ENCODE measurements at places on chromosomes 6 and 20.
A peak's percentile ranks its signal among the peaks of the same experiment; 100 is the strongest.

DNA sequence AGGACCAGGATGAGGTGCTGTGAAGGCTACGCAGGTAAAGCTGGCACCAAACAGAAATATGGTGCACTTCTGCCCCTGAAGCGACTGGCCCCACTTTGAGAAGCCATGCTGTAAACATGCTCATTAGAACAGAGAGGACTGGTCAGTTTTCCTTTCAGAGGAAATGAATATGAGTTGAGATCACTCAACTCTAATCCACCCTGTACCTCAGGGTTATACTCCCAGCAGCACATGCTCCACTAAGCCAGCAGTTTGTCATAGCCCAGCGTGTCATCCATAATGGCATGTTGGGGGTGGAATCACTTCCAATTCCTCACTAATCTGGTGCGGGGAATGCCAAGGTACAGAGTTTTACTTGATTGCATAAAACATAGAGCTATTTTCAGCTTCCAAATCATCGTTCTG lies 98.1 kb downstream of the HIVEP2 start:
- DNase-seq = peak; percentile 92

DNA sequence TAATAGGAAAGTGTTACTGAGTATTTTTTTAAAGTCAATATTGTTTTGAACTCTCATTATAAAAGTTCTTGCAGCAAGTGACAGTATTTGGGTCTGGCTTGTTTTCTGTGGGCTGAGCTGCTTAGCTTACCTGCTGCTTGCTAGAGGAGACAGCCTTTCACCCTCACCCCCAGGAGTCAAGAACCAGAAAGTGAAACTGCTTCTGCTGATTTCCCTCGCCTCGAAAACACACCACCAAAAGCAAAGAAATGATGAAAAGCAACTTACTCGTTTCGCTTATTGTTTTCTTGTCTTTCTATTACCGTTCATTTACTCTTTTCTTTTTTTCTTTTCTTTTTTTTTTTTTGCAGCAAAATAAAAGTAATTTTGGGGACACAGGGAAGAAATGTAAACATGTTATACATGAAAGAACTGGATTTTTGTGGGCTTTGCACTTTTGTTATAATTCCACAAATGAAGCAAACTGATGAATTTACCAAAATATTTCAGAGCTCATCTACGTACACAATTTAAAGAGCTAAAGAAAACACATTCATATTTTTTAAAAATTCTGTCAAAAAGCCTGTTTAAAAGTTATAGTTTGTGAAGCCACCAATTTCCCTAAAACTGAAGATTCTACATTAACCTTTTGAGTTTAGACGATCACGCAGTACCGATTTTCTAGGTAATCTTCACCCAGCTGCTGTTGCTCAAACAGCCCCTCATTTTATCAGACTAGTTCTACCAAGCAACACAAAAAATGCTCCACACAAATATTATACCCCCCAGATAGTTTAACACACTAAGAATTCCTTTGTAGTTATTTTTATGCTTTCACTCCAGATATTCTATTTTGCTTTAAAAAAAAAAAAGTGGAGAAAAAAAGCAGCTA lies 1.7 kb downstream of the SCML4 start:
- no peak for DNase-seq

DNA sequence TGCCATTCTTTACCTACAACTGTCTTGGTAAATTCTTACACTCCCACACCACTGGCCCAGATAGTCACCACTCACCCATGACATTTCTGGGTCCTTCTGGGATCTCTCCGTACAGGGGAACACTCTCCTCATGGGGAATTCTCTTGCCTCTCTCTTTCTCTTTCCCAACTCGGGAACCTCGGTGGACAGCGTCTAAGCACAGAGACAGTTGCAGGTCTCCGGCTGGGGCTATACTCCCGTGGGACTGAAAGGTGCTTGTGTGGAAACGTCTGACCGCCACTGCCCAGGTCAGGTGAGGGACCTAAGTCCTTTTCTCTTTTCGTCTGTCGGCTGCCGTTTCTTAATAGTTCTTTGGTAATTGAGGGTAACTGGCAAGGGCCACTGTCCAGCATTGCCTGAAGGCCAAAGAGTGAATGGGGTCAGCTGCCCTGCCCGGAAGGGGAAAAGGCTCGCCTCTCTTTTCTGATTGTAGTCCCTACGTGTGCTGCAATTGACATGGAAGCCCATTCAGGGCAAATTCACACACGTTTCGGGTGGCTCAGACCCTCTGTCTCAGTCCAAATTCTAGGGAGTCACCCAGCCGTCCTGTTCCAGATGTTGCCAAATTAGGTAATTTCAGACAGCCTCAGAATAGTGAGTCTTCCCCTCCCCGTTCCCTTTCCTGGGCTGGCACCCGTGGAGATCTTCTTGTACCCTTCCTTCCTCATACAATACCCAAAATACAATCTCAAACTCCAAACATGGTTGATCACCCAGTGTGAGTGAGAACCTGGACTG lies 31.2 kb upstream of the RIPK1 start:
- no peak for DNase-seq

GRCh38 chr20:25220021-25220730 lies 24.7 kb downstream of the ENTPD6 start:
- peak; percentile 20 for DNase-seq

DNA sequence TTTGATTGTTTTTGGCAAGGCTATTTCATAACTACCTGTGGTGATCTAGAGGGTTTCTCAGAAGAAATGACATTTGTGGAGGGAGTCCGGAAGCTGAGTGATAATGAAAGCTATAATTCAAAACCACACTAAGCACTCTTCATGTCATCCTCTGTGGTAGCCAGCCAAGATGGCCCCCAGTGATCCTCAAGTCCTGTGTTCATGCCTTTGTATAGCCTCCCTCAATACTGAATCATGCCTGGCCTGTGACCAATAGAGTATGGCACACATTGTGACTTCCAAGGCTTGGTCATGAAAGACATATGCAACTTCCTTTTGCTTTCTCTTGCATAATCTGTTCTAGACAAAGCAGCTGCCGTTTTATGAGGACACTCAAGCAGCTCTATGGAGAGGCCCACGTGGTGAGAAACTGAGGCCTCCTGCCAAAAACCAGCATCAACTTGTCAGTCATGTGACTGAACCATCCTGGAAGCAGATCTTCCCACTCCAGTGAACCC lies 12.8 kb upstream of the DNAAF9 start:
- peak; percentile 93 for DNase-seq

- peak; percentile 92 for DNase-seq
These were observed 31.4 kb downstream of the ACSS2 start for GRCh38 chr20:34907616-34908469.

DNA sequence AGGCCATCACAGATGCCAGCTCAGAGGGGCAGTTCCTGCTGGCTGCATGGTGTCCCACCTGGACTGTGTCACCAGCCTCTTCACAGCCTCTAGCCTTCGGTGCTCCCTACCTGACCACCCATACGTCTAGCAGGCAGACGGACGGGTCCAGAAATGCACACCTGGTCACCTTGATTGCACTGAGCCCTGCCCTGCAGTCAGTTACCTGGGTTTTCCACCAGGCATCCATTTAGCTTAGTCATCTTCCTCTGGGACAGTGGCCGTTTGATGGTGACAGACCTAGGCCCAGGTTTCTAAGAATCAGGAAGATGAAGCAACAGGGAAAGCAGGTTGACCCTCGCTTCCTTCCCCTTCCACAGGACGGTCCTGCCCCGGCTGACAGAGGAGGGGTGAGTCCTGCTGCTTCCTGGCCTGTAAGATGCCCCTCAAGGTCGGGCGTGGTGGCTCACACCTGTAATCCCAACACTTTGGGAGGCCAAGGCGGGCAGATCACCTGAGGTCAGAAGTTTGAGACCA lies 9.8 kb upstream of the BPI start:
- no peak for DNase-seq

GRCh38 chr6:7912736-7913517 lies 2.3 kb upstream of the TXNDC5 start:
- DNase-seq = no peak

- no peak for DNase-seq
These were observed 35.4 kb upstream of the ANGPT4 start for GRCh38 chr20:951384-952169.

- no peak for DNase-seq
These were observed 53.0 kb upstream of the SUPT3H start for GRCh38 chr6:45430590-45431202.

DNA sequence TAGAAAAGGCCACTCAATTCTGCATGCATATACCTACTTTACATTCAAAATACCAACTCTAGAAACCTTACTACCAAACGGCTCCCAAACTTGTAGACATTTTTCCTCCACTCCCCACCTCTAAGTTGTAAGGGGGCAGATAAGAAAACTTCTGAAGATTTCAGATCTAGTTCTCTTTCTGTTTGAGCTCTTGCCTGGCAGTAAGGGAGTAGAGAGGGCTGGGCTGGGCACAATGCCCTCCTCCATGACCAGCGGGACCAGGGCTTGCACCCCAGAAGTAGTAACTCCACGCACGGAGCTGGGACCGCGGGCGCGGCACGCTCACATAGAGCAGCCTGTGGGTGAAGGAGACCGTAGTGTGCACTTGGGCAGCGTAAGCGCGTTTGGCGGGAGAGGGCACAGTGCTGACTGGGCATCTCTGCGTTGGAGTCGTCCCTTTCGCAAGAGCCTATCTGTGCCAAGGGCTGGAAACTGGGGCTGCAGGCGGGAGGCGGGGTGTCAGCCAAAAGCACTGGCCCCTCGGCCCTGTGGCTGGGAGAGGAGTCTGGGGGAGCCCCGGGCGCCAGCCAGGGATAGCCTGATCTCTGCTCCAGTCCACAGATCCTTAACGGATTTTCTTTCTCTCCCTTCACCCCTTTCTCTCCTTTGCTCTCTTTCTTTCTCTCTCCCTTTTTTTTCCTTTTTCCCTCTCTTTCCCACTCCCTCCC lies 32.4 kb downstream of the PHACTR1 start:
- no peak for DNase-seq

- peak; percentile 29 for DNase-seq
These were observed 5.3 kb downstream of the APMAP start for GRCh38 chr20:24987244-24987643.

DNA sequence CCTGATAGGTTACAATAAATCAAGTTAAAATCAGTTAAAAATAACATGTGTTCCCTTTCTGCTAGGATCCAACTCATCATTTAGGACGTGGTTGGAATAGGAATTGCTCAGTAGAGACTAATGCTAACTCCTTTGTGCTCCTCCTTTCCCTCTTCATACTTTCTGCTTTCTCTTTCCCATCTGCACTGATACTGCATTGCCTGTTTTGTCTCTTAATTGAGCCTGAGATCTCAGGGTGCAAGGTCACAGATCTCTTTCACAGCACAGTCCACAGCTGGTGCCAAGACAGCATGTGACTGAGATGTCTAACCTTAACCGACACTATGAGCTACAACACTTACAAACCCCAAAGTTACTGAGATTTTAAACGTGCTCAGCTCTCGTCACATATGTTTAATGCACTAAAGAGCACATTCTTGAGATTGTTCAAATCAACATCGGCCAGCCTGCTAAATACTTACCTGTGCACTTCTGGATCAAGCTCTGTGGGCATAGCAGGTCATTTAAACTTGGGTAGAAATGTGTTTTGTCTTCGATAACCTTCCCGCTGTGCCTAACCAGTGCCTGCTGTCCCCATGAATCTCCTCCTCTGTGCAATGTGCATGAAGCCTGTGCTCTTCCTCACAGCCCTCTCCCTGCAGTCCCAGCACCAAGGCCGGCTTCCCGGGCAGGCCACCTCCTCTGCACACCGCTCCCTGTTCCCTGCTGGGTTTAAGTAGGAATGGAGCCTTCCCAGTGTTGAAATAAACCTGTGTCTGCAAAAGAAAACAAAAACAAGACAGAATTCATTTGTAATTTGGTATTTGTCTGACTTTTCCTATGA lies 39.6 kb upstream of the AFDN start:
- DNase-seq = no peak

- DNase-seq = peak; percentile 83
These were observed 168.9 kb upstream of the UST start for GRCh38 chr6:148577687-148578488.

- no peak for DNase-seq
These were observed 103.5 kb downstream of the BCAS1 start for GRCh38 chr20:53966774-53967398.

DNA sequence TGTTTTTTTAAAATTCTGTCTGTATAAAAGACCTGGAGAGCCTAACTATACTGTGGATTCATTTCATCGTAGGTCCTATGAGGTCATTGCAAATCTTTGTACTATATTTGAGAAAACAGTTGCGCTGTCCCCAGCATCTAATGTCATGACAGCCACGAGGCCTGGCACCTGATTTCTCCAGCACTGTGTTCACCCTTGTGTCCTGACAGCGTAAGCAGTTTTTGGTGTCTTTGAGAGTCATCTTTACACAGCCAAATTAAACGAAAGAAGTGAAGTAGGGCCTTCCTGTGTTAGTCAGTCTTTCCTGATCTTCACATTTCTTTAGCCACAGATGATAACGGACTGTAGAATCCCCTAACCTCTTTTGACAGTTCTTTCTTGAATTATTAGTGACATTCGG lies 70.6 kb upstream of the PHACTR2 start:
- no peak for DNase-seq

DNA sequence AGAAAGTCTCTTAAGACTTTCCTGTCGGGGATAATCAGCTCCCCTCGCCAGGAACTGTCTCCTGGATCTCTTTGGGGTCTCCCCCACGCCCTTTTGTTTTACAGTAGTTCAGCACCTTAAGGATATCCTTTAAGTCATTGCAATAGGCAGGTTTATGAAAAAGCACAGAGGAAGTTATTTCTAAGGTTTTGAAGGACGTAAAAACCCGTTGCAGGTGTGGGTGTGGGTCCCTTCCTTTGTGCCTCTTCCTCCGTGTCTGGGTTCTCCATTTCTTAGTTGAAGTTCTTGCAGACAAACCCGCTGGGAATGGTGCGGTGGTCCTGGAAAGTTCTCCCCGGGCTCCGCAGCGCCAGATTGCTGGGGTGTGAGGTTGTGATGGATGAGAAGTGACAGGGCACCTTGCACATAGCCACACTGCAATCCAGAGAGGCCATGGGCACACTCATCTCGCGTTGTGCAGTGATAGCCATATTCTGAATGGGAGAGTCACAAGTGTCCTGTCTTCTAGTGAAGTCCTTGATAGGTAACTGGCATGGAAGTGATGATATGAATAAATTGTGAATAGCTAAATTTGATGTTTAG lies 65.2 kb downstream of the GTF2H5 start:
- no peak for DNase-seq

GRCh38 chr6:12363651-12364381 lies 73.7 kb downstream of the EDN1 start:
- no peak for DNase-seq

GRCh38 chr6:1406306-1407072 lies 17.1 kb downstream of the FOXF2 start:
- DNase-seq = peak; percentile 75

- DNase-seq = no peak
These were observed 10.4 kb upstream of the EIF2S2 start for GRCh38 chr20:34122274-34122980.
